ENCODE measurements at places on chromosomes 12 and 14.
A peak's percentile ranks its signal among the peaks of the same experiment; 100 is the strongest.

GRCh38 chr12:132572106-132572505, 38.3 kb downstream of the LRCOL1 start:
- DNase-seq: no peak

- no peak for DNase-seq
These were observed 15.2 kb downstream of the PLD4 start for GRCh38 chr14:104939666-104940410.

DNA sequence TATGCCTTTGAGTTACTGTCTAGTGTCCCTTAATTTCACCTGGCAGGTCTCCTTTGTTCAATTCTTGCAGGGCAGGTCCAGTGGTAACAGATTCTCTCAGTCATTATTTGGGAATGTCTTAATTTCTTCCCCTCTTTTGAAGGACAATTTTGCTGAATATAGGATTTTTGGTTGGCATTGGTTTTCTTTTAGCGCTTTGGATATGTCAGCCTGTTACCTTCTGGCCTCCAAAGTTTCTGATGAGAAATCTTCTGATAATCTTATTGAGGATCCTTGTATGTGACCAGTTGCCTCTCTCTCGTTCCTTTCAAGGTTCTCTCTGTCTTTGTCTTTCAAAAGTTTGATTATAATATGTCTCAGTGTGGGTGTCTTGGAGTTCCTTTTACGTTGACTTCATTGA, 38.1 kb downstream of the ZDHHC17 start:
- DNase-seq: no peak

DNA sequence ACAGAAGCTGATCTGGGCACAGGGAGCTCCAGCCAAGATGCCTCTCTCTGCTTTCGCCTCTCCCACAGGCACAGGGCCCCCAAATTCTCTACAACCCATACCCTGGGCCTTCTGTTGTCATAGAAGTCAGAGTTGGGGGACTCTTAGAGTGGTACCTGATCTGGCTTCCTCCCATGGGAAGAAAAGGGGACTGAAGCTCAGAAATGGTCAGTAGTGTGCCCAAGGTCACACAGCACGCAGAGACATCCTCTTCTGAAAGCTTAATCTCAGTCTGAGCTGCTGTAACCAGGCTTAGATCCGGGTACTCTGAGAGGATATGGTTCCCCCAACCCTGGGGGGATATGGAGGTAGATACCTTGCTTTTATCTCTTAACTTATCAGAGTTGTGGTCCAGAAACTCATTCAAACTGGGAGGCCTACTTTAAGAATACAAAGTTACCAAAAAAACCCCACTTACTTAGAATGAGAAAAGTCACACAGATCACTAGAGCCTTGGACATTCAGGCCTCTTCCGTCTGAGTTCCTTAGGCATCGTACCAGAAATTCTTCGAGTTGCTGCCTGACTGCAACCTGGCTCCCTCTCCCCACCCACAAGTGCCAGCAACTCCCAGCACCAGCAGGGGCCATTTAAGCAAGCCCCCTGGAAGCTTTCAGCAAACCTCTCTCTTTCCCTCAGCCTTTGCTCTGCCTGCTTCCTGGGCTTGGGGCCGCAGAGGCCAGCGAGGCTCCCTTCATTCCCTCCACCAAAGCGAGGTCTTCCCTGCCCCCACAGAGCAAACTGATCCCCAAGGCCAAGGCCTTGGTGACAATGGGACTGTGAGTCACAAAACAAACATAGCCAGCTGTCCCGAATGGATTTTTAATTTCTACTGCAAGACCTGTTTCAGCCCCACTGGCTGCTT, 13.9 kb downstream of the KRT7 start:
- DNase-seq: no peak

GRCh38 chr12:3376779-3377455, 114.1 kb upstream of the PRMT8 start:
- DNase-seq: no peak

- peak; percentile 32 for DNase-seq
These were observed 193.9 kb downstream of the EMP1 start for GRCh38 chr12:13390381-13390861.

- no peak for DNase-seq
These were observed 92.0 kb upstream of the AMN1 start for GRCh38 chr12:31820832-31821231.

DNA sequence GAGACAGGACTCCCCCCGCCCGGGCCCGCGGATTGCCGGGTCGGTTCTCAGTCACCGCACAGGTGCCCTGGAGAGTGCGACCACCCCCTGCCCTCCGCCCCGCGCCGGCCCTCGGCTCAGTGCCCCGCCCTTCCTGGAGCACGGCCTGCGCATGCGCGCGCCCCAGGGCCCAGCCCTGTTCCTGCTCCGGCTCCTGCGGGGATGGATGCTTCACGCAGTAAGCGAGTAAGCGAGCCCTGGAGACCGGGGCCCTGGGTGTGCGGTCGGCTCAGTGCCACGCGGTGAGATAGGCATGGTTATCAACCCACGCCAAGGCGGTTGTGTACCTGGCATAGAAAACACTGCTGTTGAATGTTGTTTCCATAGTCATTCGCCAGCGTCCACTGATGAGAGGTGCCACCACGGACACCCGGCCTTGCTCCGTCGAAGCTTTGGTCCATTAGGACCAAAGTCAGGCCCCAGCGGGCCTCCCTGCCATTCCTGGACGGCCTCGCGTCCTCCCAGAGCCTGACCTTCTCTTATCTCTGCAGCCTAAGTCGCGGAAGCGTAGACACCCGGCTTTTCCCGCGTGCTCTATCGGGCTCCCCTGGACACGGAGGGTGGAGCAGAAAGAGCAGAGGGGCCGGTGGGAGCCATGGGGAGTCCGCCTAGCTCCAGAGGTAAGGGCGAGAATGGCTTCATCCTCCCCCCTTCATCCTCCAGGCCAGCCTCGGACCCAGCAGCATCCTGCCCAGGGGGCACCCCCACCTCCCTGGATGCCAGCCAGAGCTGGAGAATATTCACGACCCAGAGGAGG, 90.6 kb downstream of the PAPOLA start:
- DNase-seq: no peak

- no peak for DNase-seq
These were observed 60.8 kb upstream of the REP15 start for GRCh38 chr12:27635349-27635972.

DNA sequence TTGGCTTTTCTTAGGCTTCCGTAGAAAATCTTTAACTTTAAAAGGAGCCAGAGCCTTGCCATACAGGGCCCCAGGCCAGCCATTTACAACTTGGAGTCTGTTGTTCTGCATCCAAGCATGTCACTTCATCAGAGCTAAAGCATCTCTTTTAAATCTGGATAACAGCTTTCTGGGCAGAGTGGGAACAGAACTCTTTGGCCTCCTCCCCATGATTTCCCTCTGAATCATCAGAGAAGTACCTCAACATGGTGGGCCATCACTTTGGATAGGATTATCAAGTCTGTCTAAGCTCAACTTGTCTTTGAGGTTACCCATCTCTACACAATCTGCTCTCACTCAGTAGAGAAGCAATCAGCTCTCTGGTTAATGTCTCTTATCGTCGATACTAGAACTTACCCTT, 170.9 kb downstream of the SLC6A15 start:
- DNase-seq: no peak

GRCh38 chr12:91538418-91538817, 355.8 kb upstream of the DCN start:
- DNase-seq: no peak

- peak; percentile 9 for DNase-seq
These were observed 3.0 kb downstream of the MIS18BP1 start for GRCh38 chr14:45249856-45250575.

DNA sequence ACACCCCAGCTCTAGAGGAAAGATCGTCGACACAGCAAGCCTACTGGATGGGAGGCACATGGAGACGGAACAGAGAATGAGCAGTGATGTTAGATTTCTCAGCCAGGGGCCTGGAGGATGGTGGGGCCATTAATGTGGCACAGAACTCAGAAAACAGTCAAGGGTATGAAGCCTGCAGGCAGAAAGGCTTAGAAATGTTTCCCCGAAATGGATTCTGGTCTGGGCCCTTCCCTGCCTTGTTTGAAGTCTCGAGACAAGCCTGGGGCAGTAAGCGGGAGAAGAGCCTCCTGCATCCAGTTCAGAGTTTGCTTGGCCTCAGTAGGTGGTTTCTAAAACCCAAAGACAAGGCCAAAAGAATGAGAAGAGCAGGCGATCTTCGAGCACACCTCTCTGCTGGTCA, 158.4 kb downstream of the NTF3 start:
- no peak for DNase-seq

- DNase-seq: no peak
These were observed 33.6 kb downstream of the GYS2 start for GRCh38 chr12:21571046-21571445.

DNA sequence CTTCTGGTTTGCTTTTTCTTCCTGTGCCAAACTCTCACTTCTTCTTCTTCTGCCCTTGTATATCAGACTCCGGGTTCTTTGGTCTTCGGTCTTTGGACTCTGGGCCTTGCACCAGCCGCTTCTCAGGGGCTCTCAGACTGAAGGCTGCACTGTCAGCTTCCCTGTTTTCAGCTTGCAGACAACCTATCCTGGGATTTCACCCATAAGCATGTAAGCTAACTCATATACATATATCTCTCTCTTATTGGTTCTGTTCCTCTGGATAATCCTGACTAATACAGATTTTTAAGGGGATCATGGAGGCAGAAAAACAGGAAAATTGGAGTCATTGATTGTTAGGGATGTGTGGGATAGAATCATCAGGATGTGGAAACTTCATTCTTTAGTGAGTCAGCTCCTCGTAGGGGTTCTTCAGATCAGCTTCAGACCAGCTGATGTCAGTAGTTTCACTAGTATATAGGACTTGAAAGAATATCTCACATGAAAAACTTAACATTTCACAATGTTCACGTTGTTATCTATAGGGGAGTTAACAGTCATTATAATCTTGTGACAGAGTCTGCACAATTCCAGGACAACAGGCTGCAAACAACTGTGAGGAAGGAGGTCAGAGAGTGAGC, 102.9 kb downstream of the RASSF9 start:
- no peak for DNase-seq

DNA sequence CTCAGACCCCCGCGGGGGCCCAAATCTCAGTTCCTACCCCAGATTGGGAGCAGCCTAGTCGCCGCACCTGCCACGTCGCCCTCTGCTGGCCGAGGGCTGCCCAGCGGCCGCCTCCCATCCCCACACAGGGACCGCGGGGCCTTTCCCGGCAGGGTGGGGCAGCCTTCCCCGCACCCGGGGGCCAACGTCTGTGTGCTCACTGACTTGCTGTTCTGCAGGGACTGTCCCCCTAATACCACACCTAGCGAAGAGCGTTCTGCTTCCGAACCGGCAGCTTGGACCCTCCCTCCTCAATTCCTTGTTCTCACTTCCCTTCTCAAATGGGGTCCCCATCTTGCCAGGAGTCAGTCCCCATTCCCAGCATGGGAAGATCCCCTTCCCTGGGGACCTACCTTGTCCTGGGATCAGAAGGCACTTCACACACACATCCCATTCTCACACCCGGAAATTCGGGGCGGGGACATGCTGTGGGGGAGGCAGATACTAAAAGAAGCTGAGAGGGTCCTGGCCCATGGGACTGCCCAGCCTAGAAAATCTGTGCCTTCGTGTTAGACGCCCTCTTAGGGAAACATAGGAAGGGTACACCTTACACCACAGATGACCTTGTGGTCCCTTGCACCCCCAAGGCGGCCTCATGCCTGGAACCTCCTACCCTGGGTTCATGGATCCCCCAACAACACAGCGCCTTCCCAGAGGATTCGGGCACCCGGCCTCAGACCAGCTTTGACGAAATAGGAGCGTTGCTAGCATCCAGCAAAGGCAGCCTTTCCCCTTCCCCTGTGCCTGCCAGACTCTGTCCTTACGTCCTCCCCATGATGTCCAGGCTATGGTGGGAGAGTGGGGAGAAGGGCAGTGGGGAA, 16.4 kb downstream of the ACVRL1 start:
- DNase-seq: no peak

DNA sequence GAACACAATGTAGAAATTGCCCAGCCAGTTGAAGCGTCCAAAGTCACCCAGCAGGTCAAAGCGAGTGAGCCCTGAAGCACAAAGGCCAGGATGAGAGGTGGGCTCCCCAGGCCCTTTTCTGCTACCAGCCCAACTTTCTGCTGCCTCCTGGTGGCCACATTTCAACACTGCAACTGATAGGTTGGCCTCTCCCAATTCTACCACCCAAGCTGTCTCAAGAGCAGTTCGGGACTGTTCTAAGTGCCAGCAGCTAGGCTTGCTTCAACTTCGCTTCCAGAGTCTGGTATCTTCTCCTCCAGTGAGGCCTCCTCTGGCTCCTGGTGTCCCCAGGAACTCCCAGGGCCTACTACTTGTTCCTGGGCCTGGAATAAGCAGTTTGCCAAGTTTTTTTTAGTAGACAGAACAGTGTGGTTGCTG, 3.4 kb upstream of the DHH start:
- peak; percentile 40 for DNase-seq

GRCh38 chr12:46569826-46570439, 197.4 kb upstream of the SLC38A2 start:
- DNase-seq: no peak

- no peak for DNase-seq
These were observed 113.2 kb downstream of the RBM19 start for GRCh38 chr12:113852695-113853490.

DNA sequence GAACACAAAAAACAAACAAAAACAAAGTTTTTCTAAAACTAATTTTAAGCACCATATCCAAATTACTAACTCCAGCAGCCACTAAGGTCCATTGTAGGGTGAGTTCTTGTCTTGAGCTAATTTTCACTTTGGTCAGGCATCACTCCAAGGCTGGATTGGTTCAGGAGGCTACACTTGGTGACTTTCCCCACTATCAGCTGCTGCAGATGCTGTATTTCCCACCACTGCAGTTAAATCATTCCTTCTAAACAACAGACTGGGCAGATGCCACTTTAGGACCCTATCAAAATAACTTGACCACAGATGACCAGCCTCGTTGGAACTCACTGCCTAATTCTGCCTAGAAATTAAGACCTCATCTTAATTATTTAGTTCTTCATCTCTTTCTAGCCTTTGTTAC, 140.5 kb downstream of the SLC16A7 start:
- DNase-seq: no peak

DNA sequence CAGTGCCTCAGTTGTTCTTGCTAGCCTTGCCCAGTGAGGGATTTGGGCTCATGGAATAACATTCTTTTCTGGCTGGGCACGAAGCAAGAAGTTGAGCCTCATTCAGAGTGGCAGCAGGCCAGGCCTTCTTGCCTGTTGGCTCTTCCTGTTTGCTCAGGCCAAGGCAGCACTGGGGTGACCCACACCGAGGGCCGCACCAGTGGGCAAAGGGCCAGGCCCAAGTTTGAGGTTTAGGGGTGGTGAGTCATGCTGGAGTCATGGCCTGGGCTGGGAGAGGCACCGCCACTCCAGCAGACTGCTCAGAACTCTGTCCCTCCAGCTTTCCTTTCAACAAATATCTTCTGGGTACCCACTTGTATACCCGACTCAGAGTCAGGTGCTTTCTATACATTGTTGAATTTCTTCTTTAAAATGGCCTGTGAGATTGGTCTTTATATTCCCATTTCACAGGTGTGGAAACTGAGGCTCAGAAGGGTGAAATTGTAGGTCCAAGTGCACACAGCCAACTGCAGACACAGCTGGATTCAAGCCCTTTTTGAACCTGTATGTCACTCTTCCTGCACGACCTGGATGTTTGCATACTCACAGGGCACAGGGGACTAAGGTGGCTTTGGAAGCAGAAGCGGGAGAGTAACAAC, 279.4 kb downstream of the FOXN3 start:
- peak; percentile 55 for DNase-seq

- no peak for DNase-seq
These were observed 139.7 kb upstream of the CCND2 start for GRCh38 chr12:4133636-4134447.

GRCh38 chr14:79378020-79378419, 833.3 kb downstream of the DIO2 start:
- no peak for DNase-seq

Data from SW 1271 (cell line).